ENCODE measurements at places on chromosomes 12 and 14.

DNA sequence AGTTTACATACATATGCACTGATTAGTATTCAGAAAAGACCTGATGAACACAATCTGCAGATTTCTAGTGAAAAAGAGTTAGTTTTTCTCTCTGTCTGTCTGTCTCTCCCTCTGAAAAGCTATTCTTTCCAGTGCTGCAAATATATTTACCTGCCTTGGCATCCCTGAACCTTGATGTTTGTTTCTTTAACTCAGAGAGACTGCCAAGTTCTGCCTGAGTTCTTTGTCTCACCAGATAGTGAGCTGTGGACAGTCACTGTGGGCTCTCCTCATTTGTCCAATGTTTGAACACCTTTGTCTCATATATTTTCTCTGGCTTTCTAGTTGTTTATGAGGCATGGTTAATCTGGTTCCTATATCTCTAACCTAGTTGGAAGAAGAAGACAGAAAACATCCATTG, 250.4 kb downstream of the SOX5 start:
- DNase-seq = no peak

- no peak for DNase-seq
Measured at GRCh38 chr14:91870001-91870400, 2.7 kb upstream of the TC2N start.

- no peak for DNase-seq
Measured at GRCh38 chr12:12791756-12792369, 6.4 kb downstream of the APOLD1 start.

DNA sequence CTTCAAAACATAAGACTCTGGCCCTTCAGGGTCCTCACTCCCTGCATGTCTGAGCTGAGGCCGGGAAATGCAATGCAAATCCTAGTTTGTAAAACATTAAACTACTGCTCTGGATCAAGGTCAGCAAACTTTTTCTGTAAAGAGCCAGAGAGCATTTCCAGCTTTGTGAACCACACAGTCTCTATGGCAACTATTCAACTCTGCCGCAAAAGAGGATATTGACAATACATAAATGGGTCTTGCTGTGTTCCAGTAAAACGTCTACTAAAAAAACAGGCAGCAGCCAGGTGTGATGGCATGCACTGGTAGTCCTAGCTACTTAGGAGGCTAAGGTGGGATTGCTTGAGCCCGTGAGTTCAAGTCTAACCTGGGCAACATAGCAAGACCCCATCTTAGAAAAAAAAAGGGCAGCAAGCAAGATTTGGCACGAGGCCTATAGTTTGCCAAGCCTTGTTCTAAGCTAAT, 22.3 kb downstream of the DDX24 start:
- no peak for DNase-seq

DNA sequence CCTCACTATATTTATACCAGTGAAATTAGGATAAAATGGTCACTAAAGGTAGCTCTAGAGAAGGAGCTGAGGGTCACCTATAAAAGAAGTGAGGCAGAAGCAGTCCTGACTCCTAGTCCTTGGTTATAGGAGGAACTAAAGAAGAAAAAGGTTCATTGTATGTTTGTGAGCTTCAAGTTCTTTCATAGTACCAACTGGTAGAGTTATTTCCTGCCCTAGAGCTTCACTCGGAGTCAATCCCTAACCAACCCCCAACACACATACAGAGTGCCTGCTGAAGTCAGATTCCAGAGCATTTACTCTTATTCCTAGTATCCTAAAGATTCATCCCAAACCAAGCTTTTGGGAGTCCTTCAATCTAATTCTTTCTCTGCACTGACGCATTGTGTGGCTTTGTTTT, 29.3 kb upstream of the FRMD6 start:
- no peak for DNase-seq

GRCh38 chr14:90727082-90727481, 89.1 kb downstream of the TTC7B start:
- no peak for DNase-seq

GRCh38 chr12:77469578-77470333, 360.9 kb upstream of the NAV3 start:
- DNase-seq = no peak

- no peak for DNase-seq
Measured at GRCh38 chr14:103072595-103073366, 11.2 kb upstream of the LBHD2 start.

DNA sequence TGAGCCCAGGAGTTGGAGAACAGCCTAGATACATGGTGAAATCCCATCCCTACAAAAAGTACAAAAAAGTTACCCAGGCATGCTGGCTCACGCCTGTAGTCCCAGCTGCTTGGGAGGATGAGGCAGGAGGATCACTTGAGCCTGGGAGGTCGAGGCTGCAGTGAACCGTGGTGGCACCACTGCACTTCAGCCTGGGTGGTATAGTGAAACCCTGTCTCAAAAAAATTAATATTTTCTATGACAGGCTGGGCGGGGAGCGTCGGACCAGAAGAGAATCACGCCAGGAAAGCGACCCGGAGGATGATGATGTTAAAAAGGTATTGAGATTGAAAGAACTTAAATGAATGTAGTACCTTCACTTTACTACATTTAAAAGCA, 2.1 kb downstream of the PNN start:
- no peak for DNase-seq

- no peak for DNase-seq
Measured at GRCh38 chr12:106037524-106038298, 101.0 kb downstream of the NUAK1 start.

GRCh38 chr14:54356172-54356571, 40.6 kb upstream of the CDKN3 start:
- no peak for DNase-seq

DNA sequence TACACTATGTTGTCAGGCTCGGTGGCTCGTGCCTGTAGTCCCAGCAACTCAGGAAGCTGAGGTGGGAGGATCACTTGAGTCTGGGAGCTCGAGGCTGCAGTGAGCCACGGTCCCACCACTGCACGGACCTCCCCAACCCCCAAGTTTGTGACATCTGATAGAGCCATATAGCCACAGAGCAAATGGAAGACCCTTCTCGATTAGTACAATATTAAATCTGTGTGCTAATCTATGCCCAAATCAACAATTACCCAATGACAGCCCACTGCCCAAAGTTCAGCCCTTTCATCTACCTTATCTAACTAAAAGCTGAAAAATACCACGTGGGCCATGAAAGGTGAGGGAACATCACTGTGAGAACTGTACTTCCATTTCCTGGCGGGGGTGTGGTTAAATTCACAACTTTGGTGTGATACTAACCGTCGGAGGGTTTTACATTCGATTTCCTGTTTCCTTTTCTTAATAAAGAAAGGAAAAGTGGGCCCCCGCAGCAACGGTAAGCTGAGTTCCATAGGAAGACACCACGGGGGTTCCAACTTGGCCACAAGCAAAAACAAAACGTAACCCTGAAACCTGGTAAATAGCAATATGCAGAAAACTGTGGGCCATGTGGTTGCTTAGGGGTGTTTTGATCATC, 31.2 kb upstream of the FOS start:
- no peak for DNase-seq

DNA sequence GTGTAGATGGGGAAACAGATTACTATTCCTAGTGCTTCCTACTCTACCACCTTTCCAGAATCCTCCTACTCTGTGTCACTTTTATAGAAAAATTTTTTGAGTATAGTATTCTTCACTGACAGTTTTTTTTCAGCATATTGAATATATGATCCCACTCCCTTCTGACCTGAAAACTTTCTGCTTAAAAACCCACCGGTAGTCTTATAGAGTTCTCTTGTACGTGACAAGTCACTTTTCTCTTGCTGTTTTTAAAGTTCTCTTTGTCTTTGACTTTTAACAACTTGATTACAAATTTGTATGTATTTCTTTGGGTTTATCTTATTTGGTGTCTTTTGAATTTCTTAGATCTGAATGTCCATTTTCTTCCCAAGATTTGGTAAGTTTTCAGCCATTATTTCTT, 133.6 kb upstream of the SLC38A2 start:
- DNase-seq = no peak

GRCh38 chr12:102885043-102885932, 31.8 kb downstream of the PAH start:
- DNase-seq = no peak

DNA sequence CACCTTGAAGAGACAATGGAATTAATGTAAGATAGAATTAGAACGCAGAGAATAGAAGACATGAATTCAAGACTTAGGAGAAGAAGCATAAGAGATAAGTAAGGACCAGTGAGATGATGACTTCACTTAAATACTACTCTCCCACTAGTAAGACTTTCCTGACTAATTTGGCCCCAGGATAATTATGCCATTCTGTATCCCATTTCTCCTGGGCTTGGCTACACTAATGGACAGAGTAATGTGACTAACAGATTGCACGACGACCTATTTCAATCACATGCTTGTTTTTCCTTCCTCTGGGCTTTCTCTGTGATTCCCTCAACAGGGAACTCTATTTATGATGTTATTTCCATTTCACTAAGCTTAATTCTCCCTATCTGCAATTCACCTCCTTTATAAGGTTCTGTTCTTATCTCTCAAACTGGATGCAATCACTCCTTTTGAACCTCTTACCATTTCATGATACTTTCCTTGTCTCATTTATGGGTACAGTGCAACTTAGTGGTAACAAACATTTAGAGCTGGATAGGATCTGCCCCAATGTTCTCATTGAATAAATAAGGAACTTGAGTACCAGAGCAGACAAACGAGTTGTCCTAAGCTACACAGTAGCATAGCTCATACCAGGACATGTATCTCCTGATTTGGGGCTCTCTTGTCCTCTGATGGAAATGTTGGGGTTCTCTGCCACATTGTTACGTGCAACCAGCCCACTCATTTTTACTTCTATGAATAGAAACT, 102.7 kb downstream of the BTG1 start:
- DNase-seq = no peak

- DNase-seq = no peak
Measured at GRCh38 chr14:95549656-95550585, 15.1 kb downstream of the GLRX5 start.

DNA sequence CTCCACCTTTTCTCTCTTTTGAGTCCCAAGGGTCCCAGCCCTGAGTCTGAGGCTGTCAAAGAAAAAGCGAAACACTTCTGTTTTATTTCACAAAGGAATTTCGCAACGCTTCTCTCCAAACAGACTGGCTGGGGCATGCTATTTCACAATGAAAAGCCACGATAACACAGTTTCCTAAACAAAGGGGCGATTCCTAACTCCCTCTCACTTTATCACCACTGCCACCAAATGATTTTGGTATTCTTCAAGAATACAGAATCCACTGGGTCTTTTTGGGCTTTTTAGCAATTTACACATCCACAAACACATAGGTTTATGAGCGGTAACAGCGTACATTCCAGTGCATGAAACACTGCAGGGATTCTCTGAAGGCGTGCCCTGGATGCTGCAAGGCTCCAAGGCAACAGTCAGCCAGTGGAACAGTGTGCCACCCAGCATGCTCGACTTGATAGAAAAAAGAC, 161.2 kb downstream of the DAD1 start:
- DNase-seq = peak; percentile 95

DNA sequence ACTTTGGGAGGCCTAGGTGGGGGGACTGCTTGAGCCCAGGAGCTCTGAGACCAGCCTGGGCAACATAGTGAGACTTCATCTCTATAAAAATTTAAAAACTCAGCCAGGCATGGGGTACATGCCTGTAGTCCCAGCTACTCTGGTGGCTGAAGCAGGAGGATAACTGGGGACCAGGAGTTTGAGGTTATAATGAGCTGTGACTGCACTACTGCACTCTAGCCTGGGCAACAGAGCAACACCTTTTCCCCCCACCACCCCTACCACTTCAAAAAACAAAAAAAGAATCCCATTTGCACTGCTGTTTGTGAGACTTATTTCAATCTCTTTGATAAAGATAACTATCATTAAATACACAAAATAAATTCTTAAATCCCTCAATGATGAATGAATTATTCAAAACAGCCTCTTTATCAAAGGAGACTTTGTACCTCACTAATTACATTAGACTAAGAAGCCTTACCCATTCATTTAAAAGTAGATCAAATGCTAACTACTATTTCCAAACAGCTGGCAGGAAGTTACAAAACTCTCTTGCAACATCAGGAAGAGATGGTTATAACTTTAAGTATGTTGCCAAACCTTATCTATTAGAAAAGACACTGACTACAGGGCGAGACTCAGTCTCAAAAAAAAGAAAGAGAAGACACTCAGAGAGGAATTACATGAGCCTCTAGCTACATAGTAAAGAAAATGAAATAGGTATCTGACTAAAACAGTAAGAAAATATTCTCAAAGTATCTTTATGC, 14.7 kb downstream of the BLTP3B start:
- peak; percentile 93 for DNase-seq

- DNase-seq = peak; percentile 20
Measured at GRCh38 chr12:9372202-9372601, 164.0 kb upstream of the PZP start.

- DNase-seq = no peak
Measured at GRCh38 chr12:118098911-118099671, 4.7 kb downstream of the VSIG10 start.

GRCh38 chr14:38158468-38158867, 49.2 kb upstream of the SSTR1 start:
- no peak for DNase-seq

- DNase-seq = no peak
Measured at GRCh38 chr14:72883961-72884360, 9.9 kb downstream of the DPF3 start.

DNA sequence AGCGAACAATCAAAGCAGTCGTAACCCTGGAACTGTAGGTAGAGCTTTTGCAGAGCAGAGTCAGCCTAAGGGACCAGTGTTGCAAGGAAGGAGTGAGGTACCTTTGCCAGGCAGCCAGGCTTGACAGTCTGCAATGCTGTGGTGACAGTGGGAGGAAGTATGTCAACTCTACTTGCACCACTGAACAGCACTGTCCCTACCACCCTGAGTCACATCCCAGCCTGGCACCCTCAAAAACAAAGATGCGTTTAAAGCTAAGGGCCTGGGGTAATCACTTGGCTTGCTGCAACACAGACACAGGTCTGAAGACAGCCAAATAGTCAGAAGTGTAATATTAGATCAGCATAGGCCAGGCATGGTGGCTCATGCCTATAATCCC, 141.9 kb downstream of the DPF3 start:
- peak; percentile 4 for DNase-seq

- DNase-seq = no peak
Measured at GRCh38 chr12:68332728-68333630, 817 bp upstream of the MDM1 start.

- no peak for DNase-seq
Measured at GRCh38 chr12:93624595-93625294, 52.3 kb downstream of the SOCS2 start.

- DNase-seq = peak; percentile 55
Measured at GRCh38 chr12:131950182-131950913, 606 bp downstream of the EP400 start.

DNA sequence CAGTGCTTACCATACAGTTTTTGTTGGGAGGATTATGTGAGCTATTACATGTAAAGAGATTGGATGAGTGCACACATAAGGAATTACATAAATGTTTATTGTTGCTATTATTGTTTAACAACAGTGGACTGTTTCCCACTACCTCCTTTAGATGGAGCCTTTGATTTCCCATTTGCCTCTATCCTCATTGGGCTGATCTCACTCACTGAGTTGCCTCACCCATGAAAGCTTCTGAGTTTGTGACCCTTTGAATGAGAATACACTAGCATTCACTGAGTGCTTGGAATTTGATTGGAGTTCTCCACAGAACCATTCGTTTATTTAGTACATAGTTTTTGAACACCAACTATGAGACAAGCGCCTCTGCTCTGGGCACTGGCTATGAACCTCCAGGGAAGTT, 121.0 kb downstream of the HELB start:
- DNase-seq = no peak

Data from NB4 (cell line).